Pancreas (tissue), 10 donors: ENCODE measurements at places on chromosomes 5 and 9.

- no peak for DNase-seq
These were observed 293.8 kb downstream of the CWC27 start for GRCh38 chr5:65062469-65063083.

DNA sequence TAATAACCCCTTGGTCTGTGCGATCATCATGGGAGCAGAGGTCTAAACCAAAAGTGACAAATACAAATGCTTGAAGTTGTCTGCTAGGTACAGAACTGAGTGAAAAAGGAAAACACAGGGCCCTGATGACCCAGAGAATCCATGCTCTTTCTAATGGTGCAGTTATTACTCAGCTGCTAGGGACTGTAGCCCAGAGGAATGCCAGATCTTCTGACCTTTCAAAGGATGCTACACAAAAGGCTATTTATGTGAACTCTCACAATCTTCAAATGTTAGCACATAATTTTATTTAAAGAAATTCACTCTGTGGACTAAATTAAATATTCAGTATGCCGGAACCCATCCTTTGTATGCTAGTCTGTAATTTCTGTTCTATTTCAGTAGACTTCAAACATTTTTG is 79.9 kb downstream of the PRR16 start:
- DNase-seq = no peak

GRCh38 chr5:62600560-62601252 is 22.1 kb downstream of the LRRC70 start:
- no peak for DNase-seq

- no peak for DNase-seq
These were observed 215.6 kb downstream of the EFNA5 start for GRCh38 chr5:107455111-107455544.

DNA sequence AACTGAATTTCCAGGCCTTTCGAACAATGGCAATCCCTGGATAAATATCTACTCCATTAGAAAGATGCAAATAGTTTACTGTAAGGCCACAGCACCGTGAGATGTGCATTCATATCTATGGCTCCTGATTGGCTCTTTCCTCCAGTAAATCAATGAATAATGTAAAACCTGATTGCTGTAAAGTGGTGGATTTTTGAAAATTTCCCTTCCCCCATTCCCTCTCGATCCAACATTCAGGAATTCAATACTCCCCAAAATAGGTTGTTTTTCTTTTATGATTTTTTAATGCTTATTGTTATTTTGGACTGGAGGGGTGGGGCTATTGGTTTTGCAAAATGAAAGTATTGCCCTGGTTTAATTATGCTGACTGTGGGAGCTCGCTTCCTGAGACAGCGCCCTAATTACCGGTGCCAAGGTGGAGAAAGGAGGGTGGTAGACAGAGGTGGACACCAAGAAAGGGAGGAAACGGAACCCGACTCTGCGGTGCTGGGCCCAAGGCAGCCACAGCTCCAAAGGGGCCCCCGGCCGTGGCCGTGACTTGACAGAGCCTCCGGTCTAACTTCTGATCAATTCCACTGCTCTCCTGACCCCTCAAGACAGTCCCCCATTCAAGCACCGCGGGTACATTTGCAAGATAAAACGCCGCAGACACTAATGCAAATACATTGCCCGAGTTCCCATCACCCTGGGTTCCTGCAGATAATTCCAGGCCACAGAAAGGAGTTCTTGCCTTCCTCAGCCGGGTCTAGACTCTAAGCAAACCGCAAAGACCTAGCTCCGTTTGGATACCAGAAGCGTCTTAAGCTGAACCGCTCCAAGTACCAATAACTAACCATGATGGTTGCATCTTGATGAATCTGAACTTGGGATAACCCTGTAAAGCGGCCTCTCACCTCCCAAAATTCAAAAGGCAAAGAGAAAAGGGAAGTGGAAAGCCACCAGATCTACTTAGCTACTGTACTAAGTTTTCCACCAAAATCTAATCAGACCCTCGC is 211.2 kb downstream of the MEF2C start:
- DNase-seq = no peak

- DNase-seq = no peak
These were observed 167.9 kb downstream of the DENND1A start for GRCh38 chr9:123761905-123762605.

DNA sequence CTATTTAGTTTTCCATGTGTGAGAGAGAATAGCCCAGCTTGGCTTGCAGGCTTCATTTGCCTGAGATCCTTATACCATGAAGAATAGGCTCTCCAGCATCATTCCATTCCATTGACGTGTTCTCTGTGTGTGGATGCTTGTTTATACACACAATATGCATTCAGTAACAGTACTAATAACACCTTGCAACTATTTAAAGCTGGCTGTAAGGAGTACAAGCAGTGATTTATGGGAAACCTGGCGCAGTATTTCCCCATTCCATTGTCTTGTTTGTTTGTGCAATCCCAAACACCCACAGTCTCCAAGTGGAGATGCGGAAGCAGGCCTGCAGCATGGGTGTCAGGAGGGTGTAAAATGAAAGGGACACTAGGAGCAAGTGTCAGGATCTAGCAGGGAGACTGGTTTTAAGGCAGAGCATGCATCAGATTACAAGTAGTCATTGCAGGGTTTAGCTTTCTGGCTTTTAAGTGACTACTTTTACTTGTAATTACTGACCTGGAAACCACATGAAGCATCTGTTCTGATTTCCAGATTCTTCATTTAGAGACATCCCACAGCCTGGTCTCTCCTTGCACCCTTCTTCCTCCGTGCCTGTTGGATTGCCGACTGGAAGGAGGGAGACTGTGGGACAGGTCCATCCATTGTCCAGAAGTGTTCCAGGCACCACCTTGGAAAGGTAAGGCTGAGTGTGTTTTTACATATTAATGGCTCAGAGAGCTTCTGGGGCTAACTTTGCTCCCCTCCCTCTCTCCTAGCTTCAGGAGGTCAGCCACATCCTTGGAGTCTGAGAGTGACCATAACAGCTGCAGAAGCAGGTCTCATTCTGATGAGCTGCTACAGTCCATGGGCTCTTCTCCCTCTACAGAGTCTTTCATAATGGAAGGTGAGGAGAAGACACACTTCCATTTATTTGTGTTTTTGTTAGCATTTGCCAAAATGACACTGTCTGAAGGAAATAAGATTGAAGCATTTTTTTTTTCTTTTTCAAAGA is 241.6 kb downstream of the ARHGEF28 start:
- DNase-seq = no peak
